ENCODE measurements at places on chromosomes 6 and 20.

GRCh38 chr6:36976931-36977330 lies 9.1 kb downstream of the MTCH1 start:
- no peak for DNase-seq

GRCh38 chr6:88008831-88009231 lies 38.8 kb upstream of the SPACA1 start:
- DNase-seq = no peak

- no peak for DNase-seq
These were observed 73.7 kb downstream of the FARS2 start for GRCh38 chr6:5335020-5335419.

GRCh38 chr6:44049163-44049988 lies 77.9 kb downstream of the MRPL14 start:
- DNase-seq = no peak

DNA sequence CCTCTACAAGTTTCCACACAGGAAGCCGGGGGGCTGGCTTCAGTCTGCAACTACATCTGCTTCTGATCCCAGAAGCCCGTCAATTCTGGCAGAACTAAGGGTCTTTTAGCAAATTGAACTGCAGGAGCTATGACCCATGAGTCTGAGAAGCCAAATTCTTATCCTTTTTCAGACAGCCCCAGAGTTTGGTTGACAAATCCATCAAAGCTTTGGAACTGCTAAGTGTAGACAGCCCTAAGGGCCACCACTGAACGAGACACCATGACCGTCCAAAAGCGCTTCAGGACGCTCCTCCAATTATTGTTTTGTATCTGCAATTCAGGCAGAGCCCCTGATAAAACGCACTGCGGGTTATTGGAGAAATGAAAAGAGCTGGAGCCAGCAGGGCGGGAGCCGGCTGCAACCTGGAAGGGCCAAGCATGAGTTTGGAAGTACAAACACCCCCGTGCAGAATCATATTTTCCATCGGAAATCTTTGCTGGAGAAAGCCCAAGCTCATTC lies 67.1 kb downstream of the GNAS-AS1 start:
- DNase-seq = no peak

DNA sequence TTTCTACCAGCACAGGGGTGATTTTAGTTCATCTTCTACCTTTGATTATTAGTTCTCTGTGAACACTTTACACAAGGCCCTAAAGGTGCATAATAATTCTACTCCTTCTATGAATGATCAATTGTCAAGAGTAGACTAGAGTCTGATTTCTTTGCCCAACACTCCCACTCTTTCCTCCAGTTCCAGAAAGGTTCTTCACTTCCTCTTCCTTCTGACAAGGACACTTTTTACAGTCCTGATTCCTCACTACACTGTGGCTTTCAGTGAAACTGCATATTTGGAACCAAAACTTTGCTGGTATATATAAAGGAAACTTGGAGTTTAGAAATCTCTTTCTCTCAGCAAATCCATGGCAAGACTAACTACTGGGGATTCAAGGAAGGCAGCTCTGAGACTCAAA lies 10.6 kb upstream of the RSPO3 start:
- DNase-seq = no peak

GRCh38 chr6:41560431-41561192 lies 14.4 kb downstream of the FOXP4 start:
- peak; percentile 79 for DNase-seq

GRCh38 chr6:42336431-42336830 lies 115.3 kb downstream of the TRERF1 start:
- peak; percentile 40 for DNase-seq

DNA sequence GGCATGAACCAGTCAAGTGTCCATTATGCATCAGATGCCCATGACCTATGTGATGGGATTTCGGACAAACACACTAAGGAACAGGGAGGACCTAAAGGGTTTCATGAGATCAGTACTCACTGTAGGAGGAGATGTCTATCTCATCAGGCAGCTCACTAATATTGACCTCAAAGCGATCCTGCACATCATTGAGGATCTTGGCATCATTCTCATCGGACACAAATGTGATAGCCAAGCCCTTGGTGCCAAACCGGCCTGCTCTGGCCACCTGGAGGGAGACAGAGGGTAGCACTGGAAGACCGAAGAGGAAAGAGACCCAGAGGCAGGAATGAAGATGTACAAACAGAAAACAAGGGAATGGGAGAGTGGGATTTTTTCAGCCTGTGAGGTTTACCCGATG lies 1.9 kb downstream of the MCCD1 start:
- DNase-seq = no peak

- no peak for DNase-seq
These were observed at the start of gene SYNE1 for GRCh38 chr6:152637296-152638047. Gene SYNE1 (minus strand): TSS chr6:152637362. CDS start chr6:152628331, 9,031 bp downstream.

DNA sequence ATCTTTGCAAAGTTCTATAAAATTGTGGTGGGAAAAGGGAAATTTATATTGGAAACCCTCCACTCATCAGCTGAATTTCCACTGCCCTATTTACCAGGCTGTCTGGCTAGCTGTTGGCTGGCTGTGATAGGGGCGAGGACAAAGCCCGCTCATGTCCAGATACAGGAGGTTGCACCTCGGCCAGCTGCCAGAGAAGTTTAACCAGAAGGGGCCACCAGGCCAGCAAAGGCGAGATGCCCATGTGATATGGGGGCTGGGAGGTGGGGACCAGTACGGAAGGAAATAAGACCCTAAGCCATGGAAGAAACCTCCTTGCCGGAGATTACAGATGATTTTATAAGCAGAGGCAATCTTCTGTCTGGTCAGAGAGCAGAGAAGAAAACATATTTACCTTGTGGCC lies 143.8 kb downstream of the FNDC1 start:
- no peak for DNase-seq

GRCh38 chr6:104682722-104683643 lies 176.7 kb downstream of the HACE1 start:
- DNase-seq = peak; percentile 67

- no peak for DNase-seq
These were observed 196.0 kb downstream of the BTBD3 start for GRCh38 chr20:12113468-12114371.

DNA sequence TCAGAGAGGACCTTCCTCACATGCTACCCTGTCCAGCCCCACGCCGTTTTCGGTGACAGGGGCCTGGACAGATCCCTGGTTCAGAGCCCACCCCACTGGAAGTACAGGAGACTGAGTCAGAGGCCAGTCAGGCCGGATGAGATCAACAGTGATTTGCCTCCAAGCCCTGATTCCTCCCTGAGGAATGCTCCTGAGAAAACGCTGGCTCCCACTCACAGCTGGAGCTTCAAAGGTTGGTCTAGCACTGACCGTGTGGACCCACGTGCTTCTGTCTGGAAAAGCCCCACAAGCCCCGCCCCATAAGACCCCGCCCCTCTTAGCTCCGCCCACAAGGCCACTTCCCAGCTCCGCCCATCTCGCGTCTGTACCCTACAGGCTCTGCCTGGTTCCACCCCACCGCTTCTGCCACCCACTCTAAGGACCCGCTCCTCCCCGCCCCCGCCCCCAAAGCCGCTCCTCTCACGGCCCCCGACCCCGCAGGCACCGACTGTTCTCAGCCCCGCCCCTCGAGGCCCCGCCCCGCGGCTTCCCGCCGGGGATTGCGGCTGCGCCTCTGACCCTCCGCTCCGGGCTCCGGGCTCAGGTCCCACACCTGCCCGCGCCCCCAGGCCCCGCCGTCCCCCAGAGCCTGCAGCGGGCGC lies 64.9 kb upstream of the BHLHE23 start:
- no peak for DNase-seq

DNA sequence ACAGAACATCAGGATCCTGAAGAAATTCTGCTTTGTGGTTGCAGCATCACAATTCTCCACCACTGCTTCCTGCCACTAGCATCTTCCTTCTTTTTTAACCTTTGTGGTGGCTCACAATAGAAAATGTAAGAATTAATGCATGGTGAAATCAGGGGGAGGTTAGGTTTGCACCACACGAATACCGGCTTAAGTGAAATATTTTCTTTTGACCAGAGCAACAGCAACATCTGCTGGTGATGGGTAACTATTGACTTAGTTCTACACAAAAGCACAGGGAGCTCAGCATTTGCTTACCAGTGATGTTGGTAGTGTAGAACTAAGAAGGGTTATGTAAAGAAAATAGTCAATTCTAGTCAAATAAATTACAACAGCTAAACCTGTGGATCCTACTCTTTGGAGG lies 280.5 kb downstream of the SYNE1 start:
- DNase-seq = no peak

- no peak for DNase-seq
These were observed 67.9 kb downstream of the IGF2R start for GRCh38 chr6:160036790-160037206.

DNA sequence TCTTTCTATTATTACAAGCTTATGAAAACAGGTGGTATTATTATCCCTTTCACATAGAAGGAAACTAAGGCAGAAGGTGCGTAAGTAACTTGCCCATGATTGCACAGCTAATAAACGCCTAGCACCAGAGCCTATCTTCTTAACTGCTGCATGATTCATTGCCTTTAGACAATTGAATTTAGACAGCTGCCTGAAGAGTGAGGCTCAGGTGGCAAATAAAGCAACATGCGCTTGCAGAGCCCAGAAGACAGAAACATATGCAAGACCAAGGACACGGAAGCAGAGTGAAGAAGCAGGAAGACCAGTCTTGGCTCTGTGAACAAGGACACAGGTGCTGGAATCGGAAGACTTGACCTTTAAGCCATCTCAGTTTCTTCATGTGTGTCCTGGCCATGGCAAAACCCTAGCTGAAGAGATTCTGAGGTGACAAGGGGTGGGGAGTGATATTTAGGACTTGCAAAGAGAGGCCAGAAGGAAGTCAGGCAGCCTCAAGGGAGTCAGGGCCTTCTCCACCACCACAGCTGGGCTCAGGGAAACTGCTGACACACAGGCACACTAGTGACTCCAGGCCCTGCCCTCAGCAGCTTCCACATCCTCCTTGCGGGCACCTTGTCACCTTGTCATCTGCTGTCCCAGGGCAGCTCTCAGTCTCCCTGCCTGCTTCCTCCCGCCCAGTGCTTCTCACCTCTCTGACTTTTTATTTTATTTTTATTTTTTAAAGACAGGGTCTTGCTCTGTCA lies 91.7 kb upstream of the SLC22A16 start:
- peak; percentile 8 for DNase-seq
